Stimulated activated CD8-positive, alpha-beta memory T cell treated with anti-CD3 and anti-CD28 coated beads, Interleukin-15, amount 100 ng/mL, for 1 hour (primary cell): ENCODE measurements at places on chromosomes 13 and 19.

GRCh38 chr19:49642492-49643035 lies 555 bp downstream of the SCAF1 start:
- DNase-seq, result no peak

DNA sequence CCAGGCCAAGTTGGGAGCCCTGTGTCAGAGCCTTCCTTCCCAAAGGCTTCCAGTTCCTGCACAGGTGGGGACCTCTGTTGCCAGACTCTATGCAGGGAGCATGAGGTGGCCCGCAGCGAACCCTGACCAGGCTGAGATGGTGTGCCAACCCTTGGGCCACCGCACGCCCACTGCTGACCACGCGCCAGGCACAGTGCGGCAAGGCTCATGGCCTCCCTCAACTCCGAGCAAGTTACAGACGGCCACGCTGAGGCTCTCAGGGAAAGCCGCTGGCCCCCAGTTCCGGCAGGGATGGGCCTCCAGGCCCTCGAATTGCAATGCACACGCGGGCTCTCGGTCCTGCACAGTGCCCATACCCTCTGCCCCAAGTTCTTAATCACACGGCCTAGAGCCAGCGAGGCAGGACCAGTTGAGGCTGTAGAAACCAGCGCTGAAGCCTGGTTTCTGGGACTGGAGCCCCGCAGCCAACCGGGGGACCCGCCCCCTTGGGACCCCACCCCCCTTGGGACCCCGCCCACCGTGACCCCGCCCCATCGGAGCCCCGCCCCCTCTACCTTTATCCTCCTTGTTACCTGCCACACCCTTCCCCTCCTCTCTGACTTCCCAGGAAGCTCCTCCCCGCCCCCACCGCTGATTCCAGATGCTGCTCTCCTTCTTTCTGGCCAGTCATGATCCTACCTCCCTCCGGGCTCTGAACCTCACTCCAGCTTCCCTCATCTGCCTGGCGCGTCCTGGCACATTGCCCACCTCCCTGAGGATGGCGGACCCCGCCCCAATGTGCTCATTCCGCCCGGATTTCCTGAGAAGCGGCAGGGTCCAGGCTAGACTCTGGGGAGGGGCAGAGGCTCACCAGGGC lies 6.0 kb downstream of the PEX11G start:
- DNase-seq, result no peak

GRCh38 chr19:1459479-1459878 lies 9.6 kb downstream of the APC2 start:
- DNase-seq, result no peak

DNA sequence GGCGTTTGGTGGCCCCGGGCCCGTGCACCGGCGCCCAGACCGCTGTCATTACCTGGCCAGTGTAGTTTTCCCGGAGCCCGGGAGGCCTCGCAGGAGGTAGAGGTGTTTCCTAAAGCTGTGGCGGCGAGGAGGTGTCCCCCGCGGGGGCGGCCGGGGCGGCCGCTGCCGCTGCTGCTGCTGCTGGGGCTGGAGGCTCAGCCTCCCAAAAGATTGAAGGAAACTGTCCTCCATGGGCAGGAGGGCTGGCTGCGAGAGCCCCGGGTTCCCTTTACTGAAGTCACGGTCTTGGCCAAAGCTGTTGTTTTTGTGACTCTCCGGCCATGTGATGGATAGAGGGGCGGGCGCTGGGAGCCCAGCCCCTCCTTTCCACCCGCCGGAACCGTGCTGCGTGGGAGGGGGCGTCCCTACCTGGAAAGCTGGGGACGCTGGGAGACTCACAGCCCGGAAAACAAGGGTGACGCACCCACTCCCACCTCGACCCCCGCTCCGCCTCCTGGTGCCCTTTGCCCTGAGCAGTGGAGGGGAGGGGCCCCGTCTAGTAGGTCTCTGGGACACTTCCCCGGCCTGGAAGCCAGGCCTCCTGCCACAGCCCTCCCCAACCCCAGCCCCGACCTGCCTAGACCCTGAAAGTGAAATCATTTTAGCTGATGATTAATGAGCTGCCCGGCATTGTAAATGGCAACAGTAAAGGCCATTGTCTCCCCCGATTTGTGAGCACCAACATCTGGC lies at the start of gene N4BP2L1:
TSS of gene N4BP2L1 (minus strand) at position 279 of the 729 bp plus-strand sequence. CDS start at position 231, 48 bp downstream.
- DNase-seq, result peak; percentile 66

DNA sequence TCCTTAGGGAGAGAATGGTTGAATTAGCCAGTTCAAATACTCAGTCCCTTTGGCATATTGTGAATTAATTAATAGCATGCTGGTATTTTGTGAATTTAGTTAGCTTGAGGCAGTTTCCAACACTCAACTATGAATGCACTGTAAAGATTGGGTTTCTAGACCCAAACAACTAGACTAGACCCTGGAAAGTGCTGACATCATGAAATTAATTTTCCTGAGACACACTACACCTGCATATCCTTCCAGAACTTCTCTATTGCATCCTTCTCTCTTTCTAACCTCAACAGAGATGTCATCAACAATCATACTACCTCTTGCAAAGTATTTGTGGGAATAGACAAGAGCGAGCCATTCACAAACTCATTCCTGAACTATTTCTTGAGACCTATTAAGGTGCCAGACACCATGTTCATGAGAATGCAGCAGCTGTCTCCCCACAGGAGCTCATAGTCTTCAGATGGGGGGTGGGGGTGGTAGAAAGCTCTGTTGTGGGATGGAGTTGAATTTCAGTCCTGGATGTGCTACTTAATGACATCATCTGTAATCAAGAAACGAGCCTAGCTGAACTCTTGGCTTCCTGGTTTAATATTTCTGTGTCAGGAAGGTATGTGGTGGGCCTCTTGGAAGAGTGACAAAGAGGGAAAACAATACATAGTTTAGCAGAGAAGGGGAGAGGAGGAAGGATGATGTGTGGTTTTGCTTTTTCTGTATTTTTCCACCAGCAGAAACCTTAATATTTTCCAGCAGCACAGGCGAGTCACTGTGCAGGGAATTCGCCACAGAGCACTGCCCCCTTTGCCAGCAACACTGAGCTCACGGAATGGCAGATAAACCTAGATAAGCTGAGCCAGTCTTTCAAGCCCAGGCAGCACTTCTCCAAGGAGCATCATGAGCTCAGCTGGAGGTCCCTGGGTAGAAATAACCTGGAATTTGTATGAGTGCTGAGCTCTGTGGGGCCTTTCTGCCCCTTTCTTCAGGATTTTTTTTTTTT lies 53.1 kb upstream of the CYSLTR2 start:
- no peak for DNase-seq

- DNase-seq, result no peak
Measured at GRCh38 chr13:112072534-112073244, 5.7 kb downstream of the SOX1 start.

DNA sequence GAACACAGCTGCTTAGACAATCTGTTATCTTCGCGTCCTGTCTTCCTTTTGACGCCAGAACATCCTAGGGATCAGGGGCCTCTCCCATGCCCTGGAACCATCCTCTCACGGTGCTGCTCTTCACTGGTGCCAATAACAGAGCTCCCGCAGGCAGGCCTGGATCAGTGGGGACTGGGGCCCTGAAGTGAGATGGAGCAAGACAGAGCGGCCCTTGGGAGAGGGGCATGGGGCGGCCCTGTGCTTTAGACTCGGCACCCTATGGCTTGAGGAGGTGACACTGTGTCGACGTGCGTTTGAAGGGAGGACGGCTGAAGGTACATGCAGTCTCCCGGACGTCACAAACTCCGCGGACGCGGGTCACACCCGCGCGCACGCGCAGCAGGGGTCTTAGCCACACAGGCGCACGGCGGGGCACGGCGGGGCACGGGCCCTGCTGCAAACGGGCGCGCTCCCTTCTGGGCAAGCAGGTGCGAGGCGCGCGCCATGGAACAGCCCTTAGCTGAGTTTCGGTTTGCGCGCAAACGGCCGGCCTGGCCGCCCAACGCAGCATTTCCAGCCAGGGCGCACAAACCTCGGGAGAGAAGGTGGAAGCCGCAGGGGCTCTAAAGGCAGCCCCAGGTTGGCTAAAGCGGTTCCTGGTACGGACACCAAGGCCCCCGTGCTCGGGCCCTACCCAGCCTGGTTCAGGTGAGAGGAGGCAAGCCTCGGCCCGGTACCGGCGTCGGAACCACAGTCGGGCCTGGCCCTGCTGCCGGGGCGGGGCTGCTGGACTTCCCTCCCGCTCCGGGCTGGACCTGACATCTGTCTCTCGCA lies 16.5 kb upstream of the RNF17 start:
- no peak for DNase-seq

DNA sequence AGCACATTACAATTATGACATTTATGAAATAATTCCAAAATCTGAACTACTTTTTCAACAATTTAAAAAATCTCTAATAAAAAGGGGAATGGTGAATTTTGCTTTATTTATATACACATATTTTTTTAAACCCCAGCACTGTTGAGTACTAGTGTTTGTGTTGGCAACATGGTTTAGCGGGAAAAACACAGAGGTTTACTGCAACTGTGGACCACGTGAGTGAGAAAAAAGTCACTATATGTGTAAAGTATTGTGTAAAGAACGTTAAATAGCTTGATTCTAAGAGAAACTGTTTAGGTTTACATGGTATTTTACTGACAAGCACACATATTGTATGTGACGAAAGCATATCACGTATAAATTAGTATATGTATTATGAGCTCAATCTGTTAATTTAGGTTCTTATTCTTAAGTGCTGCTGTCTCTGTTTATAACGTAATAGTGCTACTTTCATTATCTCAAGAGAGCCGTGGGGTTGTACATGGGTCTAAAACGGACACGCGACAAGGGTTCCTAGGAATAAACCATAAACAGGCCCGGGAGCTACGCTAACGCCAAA lies 617 bp downstream of the SKA3 start:
- DNase-seq, result no peak

GRCh38 chr19:16460454-16460853 lies 11.3 kb downstream of the EPS15L1 start:
- no peak for DNase-seq

- no peak for DNase-seq
Measured at GRCh38 chr13:103694033-103694432, 627.8 kb upstream of the SLC10A2 start.

GRCh38 chr13:40390401-40390916 lies 276.0 kb downstream of the FOXO1 start:
- DNase-seq, result no peak

GRCh38 chr13:101892296-101892695 lies 439.8 kb downstream of the ITGBL1 start:
- DNase-seq, result no peak

- DNase-seq, result no peak
Measured at GRCh38 chr13:69704311-69704710, 403.3 kb upstream of the ATXN8OS start.

DNA sequence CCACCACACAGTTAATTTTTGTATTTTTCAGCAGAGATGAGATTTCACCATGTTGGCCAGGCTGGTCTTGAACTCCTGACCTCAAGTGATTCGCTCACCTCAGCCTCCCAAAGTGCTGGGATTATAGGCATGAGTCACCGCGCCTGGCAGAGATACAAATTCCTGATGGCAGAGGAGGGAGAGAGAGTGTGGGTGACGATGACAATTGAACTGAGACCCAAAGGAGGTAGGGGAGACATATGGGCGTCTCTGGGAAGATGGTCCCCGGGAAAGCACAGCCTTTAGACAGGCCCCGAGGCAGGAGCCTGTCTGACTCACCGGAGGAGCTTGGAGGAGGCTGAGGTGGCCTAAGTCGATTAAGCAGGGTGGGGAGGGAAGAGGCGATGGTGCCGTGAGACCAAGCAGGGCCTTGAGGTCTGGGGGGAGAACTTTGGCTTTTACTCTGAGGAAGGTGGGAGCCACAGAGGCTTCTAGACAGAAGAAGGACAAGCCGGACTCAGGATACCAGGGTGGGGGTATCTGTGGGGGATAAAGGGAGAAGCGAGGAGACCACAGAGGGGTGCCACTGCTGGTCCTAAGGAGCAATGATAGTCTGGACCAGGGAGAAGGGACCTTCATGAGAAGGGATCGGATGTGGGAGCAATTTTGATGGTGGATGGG lies 38.2 kb downstream of the ARRDC2 start:
- no peak for DNase-seq

DNA sequence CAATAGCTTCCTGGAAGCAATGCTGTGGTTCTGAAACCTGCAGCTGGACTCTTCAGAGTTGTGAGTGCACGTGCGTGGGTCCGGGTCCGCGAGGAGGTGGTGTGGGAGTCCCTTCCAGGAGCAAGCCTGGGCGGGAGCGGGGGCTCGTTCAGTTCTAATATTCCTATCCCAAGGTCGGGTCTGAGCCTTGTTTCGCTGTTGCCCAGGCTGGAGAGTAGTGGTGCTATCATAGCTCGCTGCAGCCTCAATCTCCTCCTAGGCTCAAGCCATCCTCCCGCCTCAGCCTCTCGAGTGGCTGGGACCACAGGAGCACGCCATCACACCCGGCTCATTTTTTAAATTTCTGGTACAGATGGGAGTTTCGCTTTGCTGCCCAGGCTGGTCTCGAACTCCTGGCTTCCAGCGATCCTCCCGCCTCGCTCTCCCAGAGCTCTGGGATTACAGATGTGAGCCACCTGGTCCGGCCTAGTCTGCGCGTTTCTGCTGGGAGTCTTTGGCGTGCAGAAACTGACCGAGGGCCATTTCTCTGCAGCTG lies 625 bp downstream of the ZFP82 start:
- no peak for DNase-seq

DNA sequence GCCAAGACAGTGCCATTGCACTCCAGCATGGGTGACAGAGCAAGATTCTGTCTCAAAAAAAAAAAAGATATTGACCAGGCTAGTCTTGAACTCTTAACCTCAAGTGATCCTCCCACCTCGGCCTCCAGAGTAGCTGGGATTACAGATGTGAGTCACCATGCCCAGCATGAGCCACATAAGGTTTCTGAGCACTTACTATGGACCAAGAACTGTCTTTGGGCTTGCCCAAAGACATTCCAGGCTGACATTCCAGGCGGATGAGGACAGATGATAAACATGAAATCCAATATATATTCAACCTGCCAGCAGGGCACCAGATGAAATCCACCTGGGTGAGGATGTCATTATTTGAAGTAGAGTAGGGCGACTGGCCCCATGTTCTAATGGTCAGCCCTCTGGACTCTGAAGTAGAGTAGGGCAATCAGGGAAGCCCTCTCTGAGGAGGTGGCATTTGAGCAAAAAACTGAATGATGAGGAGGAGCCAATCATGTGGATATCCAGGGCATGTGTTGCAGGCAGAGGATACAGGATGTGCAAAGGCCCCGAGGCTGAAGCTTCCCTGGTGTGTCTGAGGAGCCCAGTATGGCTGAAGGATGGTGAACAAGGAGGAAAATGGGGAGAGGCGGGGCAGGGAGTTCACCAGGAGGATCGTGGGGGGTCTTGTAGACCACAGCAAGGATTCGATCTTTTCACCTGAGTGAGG lies 4.0 kb downstream of the C19orf38 start:
- no peak for DNase-seq

DNA sequence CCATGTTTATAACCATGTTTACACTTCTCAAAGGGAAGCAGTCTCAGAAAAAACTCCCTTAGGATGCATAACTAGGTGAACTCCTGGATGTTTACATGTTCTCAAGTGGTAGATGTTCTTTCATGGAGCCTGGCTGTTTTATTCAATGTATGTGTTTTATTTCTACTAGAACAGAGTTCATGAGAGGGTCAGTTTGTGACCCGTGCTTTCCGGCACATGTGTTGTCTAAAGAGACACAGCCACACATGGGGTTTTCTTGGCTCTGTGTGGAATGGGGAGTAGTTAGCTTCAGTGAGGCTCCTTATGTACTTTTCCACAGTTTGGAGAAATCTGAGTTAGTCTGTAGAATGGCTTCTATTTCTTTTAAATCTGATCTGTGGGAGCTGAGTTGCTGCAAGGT lies 60.9 kb downstream of the ATP8A2 start:
- DNase-seq, result no peak
